ENCODE measurements at places on chromosomes 6 and 20. TPM values are rescaled to one million over a fixed set of nuclear protein-coding genes. Genes with fewer than 3 reads are reported as not detected.

GRCh38 chr6:139981768-139982181 is 607.3 kb upstream of the CITED2 start:
- no peak for DNase-seq

FUT9 gene
- not detected for total RNA-seq

HTR1E gene
- total RNA-seq, result not detected

- no peak for DNase-seq
These were observed 427.4 kb downstream of the UTRN start for GRCh38 chr6:144712541-144712940.

DNA sequence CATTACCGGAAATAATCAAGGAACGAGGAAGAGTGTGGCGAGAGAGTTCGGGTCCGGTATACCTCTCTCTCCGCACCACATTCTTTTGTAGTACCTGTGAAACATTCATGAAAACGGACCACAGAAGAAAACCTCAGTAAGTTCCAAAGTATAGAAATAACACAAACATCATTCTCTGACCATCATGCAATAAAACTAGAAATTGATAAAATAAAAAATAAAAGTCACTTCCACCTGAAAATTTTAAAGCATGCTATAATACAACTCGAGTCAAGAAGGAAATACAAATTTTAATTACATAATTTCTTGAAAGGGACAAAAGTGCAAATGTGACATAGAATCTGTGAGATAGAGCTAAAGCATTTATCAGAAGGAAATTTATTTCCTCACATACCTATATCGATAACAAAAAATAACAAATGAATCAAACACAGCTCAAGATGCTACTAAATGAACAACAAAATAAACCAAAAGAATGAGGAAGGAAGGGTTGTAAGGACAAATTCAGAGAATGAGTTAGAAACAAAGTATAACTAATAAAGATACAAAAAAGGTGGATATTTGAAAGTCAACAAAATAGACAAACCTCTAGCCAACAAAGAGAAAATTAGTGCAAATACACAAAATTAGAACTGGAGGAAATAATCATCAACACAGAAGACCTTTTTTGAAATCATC is 84.2 kb downstream of the TRIM27 start:
- no peak for DNase-seq
